ENCODE measurements at places on chromosomes 1 and 21.

DNA sequence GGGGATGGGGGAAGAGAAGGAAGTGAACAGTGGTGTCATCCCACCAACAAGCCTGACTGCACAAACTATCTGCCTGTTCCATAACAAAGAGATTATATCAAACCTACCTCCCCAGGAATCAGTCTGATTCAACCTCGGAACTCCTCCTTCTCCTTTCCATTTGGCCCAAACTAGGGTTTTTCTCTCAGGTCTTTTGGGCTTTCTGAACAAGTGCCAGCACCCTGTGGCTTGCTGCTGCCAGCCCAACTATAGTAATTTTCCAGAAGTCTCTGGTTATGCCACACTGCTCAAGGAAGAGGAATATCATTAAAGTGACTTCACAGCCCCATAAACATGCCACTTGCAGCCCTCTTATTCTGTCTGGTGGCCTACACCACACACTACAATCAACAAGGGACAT is 70.5 kb downstream of the RGS7 start:
- no peaks in the 10 kb centered on the region for H3K27me3 ChIP-seq
- no peaks in the 10 kb centered on the region for H3K36me3 ChIP-seq
- H3K27ac ChIP-seq: no peak overlapping the region
- H3K4me3 ChIP-seq: no peak overlapping the region

DNA sequence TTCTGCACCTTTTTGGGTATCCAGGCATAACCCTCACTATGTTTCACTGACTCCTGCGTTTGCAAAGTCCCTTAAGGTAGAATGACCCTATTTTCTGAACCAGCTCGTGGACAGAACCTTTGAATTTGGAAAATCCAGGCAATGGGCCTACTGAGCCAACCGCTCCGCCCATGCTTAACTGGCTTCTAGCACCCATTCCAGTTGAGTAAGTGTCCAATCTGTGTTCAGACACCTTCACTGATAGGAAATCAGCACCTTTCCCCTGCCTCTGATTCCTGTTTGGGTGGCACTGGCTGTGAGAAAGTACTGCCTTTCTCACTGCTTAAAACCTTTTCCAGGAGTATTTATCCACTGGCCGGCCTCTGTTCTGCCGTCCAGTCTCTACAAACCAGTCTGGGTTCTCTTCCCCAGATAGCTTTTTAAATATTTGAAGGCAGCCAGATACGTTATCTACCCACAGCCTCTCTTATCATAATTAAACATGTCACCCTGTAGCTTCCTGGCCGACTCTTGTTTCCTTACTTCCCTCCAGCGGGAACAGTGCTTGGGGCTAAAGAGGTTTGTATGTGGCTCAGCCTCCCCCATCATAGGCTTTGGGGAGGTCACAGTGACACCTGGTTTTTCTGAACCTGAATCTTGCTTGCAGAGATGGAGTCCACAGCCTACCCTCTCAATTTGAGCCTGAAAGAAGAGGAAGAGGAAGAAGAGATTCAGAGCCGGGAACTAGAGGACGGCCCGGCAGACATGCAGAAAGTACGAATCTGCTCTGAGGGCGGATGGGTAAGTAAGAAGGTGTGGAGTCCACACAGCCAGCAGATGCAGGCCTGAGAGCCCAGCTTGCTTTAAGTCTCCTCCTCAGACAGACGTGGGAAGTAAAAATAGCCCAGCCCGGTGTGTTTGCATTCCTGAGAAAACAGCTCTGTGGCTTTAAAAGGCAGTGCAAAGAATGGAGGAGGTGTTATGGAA is 1.3 kb downstream of the POGK start:
- no peak for DNase-seq
- peaks cover 60% of the 10 kb centered on the region for H3K4me1 ChIP-seq
- H3K27me3 ChIP-seq: no peaks in the 10 kb centered on the region
- peak overlapping the region; percentile 83 for H3K4me3 ChIP-seq
- peak overlapping the region; percentile 86 for H3K27ac ChIP-seq
- H3K36me3 ChIP-seq: peaks cover 48% of the 10 kb centered on the region

DNA sequence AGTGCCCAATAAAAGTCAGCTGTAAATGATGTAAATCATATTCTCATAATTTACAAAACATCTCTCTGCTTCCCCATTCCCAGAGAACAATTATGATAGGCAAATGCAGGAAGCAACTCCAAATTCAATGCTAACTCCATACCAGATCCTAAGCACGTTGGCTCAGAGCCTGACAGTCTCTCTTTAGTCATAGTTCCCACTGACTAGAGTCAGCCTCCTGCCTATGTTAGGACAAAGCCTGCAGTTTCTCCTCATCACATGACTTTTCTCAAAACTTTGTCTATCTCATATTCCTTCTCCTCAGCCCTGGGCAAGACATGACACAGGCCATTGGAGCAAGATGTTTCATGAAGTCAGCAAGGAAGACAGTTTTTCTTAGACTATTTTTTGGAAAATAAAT is 101.5 kb upstream of the COL24A1 start:
- no peaks in the 10 kb centered on the region for H3K4me1 ChIP-seq
- H3K4me3 ChIP-seq: no peak overlapping the region
- H3K27me3 ChIP-seq: no peaks in the 10 kb centered on the region
- no peaks in the 10 kb centered on the region for H3K36me3 ChIP-seq
- DNase-seq: no peak

DNA sequence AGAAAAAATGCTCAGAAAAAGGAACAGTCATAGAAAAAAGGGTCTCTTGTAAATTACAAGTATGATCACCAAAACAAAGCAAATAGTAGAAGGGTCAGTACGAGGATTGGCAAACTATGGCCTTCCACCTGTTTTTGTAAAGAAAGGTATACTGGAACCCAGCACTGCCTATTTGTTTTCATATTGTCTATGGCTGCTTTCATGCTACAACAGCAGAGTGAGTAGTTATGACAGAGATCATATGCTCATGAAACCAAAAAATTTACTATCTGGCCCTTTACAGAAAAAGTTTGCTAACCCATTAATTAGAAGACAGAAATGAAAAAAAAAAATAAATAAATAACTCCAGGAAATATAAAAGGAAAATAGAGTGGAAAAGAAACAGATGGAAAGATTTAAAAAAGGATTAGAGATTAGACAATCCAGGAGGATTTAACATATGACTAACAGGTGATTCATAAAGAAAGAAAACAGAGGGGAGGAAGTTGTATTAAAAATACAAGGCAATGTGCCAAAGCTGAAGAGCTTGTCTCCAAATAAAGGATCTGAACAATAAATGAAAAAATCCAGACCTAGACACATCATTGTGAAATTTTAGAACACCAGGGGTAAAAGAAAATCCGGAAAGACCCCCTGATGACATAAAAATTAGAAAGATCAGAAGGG is 108.5 kb upstream of the SERTAD4 start:
- no peak overlapping the region for H3K4me3 ChIP-seq
- no peak for DNase-seq
- H3K27ac ChIP-seq: no peak overlapping the region
- H3K36me3 ChIP-seq: no peaks in the 10 kb centered on the region
- H3K27me3 ChIP-seq: no peaks in the 10 kb centered on the region
